ENCODE measurements at places on chromosomes 1 and 21.

DNA sequence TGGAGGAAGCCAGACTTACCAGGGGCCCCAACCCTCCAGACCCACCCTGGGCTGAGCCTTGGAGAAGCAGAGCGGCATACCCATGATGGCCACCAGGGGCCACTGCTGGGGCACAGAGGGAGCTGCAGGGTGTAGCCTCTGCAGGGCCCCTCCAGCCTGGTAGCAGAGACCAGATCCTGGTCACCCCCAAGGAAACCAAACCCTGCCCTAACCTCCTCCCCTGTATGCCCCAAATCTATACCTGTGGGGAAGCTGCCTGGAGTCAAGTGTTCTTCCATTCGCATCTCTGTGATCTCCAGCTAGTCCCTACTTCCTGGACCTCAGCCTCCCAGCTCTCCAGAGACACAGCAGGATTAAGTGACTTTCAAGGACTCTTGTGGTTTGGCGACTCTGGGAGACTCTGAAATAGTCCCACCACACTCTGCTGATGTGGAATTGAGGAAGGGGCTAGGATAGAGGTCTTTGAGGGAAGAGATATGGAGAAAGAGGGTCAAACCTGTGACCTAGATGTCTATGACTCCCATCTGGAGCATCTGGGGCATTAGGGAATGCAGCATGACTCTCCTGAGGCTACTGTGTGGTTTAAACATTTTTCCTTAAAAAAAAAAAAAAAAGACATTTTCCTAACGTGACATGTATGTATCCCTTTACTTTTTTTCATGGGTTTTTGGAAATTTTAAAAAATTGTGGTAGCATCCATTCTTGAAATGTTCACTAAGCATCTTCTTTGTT is 119.2 kb upstream of the IPO9 start:
- DNase-seq = no peak

GRCh38 chr1:118987468-118988185 is 516 bp downstream of the TBX15 start:
- no peak for DNase-seq

- no peak for DNase-seq
Observed at GRCh38 chr21:36694593-36695282, 4.2 kb upstream of the SIM2 start.

DNA sequence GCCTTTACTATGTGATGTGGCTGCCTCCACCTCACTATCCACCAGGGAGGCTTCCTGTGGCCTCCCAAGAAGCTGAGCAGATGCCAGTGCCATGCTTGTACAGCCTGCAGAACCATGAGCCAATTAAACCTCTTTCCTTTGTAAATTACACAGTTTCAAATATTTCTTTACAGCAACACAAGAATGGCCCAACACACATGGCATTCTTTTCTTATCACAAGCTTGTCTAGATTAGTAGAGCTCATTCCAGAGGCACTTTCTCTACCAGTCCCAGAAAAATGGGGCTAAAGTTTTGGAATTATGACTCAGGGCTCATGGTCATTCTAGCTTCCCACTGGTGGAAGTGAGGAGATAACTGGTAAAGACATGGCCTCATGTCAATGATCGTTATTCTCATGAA is 655.2 kb downstream of the LMO4 start:
- DNase-seq = no peak

- DNase-seq = no peak
Observed at GRCh38 chr1:110285316-110285715, 53.9 kb upstream of the RBM15 start.

DNA sequence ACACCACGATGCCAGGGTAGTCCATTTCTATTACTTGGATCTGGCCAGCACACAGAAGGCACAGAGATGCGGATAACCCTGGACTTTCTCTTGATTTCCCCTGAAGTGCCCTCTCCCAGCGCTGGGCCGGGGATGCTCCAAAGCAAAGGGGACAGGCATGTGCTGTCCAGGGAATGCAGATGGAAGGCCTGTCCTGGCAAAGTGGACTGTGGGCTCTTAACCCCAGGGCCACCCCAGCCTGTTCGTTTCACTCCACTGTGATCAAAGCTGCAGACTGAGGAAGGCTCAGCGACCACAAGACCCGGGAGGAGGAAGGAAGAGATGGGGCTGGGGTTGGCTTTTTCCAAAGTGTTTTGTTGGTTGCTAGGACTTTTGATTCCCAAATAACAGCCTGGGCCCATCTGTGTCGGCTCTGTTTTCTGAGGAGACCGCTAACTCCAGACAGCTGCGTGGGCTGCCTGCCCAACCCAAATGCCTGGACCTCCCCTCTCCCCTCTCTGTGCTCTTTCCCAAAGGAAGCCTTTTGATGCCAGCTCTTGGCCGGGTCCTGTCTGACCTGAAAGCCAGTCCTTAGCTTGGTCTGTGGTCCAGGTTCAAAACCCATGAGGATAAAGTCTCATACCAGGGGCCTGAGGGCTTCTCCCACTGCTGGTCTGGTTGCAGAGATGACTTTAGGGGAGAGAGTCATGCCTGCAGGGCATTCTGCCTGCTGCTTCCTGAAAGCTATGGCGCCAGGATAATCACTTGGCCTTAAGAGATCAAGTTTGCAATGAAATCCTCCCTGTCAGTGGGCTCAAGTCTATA is 119.6 kb upstream of the CD34 start:
- no peak for DNase-seq

GRCh38 chr21:33660406-33660805 is 18.1 kb downstream of the ITSN1 start:
- DNase-seq = no peak

- DNase-seq = no peak
Observed at GRCh38 chr1:24578846-24579245, 23.0 kb downstream of the NCMAP start.

GRCh38 chr1:197933647-197934046 is 16.5 kb downstream of the LHX9 start:
- DNase-seq = no peak

- DNase-seq = no peak
Observed at GRCh38 chr1:235391874-235392273, 24.6 kb downstream of the TBCE start.

GRCh38 chr21:40555021-40555528 is 291.9 kb downstream of the DSCAM start:
- no peak for DNase-seq

- DNase-seq = no peak
Observed at GRCh38 chr21:35382696-35383095, 333.6 kb upstream of the RUNX1 start.

GRCh38 chr21:45259206-45259840 is 28.4 kb downstream of the POFUT2 start:
- DNase-seq = peak; percentile 72

DNA sequence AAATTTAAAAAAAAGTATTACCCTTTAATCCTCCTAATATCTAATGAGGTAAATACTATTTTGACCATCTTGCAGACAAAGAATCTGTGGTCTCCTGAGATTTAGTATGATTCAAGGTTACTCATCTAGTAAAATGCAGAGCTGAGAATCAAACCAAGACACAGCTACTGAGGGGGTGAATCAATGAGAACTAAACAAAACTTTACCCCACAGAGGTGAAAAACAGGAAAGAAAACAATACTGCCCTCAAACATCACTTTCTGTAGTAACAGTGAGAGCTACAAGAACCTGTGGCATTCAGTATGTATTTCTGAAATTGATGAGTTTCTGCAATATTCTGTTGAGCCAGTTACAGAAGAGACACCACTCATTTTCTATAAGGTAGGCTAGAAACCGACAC is 85.1 kb downstream of the JAK1 start:
- DNase-seq = no peak

DNA sequence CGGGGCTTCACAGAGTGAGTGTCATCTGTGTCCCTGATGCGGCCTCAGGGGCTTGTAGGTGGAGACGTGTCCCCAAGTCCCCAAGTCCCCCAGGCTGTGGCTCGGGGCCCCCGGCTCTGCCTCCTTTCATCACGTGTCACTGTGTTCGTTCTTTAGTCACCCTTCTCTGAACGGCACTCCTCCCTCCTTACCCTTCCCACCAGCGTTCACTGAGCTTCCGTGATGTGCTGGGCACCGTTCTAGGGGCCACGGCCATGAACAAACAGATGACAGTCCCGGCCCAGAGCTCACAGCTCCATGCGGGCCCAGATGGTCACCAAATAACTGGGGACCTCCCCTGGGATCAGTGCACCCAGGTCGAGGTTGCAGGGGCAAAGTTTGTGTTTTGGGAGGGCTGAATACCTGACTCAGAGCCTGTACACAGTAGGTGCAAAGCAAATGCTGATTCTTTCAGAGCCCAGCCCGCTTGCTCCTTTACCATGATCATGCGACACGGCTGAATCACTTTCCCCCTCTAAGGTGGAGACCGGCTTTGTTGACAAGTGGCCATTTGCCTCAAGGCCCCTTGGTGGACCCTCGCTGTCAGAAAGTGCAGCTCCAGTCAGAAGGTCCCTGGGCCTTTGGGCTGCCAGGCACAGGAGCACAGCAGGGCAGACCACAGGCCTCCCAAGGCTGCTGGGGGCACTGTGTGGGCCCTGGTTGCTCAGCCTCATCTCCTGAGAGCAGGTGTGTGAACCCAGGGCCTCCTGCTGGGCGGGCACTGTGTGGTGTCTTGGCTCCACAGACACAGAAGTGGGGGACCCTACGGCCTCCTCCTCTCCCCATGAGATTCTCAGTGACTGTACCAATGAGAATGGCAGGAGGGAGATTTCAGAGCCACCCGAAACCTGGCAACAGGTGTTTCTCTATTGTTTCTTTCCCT is 592.5 kb downstream of the PTPRU start:
- DNase-seq = peak; percentile 82

DNA sequence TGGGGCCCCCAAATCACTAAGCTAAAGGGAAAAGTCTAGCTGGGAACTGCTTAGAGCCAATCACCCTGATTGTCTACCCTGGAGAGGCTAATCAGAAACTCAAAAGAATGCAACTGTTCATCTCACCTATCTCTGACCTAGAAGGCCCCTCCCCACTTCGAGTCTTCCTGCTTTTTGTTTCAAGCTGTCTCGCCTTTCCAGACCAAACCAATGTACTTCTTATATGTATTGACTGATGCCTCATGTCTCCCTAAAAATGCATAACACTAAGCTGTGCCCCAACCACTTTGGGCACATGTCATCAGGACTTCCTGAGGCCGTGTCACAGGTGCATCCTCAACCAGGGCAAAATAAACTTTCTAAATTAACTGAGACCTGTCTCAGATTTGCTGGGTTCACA is 209.5 kb downstream of the APP start:
- no peak for DNase-seq

GRCh38 chr1:74504933-74505512 is 7.4 kb downstream of the LRRC53 start:
- no peak for DNase-seq

- no peak for DNase-seq
Observed at GRCh38 chr1:39683591-39684312, 7.5 kb downstream of the HPCAL4 start.
